ENCODE measurements at places on chromosomes 2 and 18.

DNA sequence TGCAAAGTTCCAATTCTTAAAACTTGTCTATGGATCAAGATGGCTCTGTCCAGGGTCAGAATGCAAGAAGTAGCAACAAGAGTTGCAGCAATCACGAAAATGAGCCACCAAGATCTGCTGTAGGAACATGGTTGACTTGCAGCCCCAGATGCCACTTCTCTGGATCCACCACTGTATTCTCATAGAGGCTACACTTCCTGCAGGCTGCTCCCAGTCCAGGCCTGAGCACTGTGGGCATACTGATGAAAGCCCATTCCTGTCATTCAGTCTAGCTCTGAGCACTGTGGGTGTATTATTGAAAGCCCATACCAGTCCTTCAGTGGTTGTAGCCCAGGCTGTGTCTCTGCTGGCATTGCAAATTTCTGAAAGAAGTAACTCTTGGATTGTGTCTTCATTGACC is 213.9 kb upstream of the AGAP1 start:
- DNase-seq = no peak

- no peak for DNase-seq
Observed at GRCh38 chr2:42214669-42215068, 45.5 kb downstream of the EML4 start.

- no peak for DNase-seq
Observed at GRCh38 chr2:201174687-201175086, 8.3 kb upstream of the CASP10 start.

DNA sequence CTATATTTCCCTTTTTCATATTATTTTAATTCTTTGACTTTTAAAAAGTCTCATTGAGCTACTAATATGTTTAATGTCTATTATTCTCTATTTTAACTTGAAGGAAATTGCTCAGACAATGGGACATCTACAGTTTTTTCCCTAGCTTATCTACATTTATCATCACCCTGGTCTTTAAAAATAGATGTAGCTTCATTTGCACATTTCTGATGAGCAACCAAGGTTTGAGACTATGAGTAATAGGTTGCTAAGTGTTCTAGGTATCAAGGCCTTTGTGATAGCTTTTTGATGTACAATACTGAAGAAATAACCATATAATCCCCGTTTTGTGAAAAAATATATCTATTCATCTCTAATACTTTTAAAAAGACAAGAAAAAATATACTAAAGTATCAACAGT is 47.0 kb downstream of the STAT4 start:
- DNase-seq = no peak

- no peak for DNase-seq
Observed at GRCh38 chr2:190318931-190319554, 583 bp downstream of the HIBCH start.

GRCh38 chr2:134231301-134231964 is 22.4 kb upstream of the MGAT5 start:
- no peak for DNase-seq

- no peak for DNase-seq
Observed at GRCh38 chr2:25229279-25230197, 61.2 kb upstream of the POMC start.

- DNase-seq = no peak
Observed at GRCh38 chr2:127191331-127192219, 28.5 kb downstream of the CYP27C1 start.

DNA sequence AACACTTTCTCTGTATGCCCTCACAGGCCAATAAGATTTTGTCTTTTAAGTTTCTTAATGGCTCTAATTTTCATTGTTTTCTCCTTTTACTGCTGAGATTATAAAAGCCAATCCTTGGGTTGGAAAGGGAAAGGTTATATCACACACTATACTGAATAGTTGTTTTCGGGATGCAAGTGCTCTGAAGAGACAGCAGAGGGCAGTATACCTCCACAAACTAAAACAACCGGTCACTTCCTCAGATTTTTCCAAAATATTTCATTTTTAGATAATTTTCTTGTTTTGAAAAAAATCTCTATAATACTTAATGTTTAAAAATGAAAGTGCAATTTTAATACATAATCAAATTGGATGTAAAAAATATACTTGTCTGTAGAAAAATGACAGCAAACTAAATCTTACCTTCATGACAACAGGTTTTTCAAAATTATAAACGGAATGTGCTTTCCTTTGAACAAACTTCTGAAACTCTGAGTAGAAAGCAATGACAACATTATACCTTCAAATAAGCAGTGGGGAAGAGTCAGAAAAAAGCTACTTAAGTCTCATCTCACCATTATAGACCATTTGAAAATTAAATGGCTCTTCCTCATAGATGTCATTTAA is 82.7 kb downstream of the ORC4 start:
- no peak for DNase-seq

GRCh38 chr2:219475697-219476651 is 22.7 kb upstream of the GMPPA start:
- DNase-seq = peak; percentile 48

DNA sequence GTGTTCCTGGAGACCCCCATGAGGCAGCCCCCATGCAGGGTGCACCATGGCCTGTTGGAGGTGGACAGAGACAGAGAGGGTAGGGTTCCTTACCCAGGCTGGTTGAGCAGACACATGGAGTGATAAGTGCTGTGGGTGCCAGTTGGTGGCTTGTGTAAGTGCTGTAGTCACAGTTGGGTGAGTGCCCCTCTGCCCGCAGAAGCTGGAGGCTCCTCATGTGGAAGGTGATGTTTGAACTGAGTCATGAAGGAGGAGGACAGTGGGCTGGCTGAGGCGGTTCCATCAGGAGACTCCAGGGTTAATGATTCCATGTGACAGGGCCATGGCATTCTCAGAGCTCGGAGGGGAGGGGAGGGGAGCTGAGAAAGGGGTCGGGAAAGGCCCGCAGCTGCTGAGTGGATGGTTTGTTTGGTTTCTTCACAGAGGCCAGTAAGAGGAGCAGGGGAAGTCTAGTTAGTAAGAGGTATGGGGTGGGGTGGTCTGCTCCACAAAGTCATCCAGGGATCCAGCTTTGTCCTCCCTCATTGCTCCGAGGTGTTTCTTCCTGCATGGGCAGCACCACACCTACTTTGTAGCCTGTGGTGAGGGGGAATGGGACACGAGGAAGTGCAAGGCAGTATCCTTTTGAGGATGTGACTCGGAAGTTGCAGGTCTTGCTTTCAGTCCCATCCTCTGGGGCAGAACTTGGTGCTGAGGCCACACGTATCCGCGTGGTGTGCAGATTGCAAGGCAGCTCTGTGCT is 13.6 kb downstream of the IMPA2 start:
- DNase-seq = no peak

DNA sequence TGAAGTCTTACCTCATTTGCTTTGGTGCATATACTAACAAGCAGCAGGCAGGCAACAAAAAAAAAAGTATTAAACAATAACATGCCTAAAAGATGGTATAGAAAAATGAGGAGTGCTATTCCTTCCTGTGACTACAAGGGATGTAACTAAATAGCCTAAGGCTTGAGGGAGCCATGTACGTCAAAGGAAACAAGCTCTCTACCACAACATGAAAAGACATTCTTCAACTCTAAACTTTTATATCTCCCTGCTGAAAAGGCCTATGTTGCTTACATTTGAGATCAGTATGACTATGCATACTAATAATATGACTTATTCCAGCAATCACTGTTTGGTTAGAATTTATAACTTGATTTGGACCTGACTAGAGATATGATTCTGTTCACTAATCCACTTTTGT is 347.9 kb downstream of the ADCYAP1 start:
- DNase-seq = no peak

GRCh38 chr2:46873604-46874068 is 42.0 kb downstream of the MCFD2 start:
- DNase-seq = no peak

DNA sequence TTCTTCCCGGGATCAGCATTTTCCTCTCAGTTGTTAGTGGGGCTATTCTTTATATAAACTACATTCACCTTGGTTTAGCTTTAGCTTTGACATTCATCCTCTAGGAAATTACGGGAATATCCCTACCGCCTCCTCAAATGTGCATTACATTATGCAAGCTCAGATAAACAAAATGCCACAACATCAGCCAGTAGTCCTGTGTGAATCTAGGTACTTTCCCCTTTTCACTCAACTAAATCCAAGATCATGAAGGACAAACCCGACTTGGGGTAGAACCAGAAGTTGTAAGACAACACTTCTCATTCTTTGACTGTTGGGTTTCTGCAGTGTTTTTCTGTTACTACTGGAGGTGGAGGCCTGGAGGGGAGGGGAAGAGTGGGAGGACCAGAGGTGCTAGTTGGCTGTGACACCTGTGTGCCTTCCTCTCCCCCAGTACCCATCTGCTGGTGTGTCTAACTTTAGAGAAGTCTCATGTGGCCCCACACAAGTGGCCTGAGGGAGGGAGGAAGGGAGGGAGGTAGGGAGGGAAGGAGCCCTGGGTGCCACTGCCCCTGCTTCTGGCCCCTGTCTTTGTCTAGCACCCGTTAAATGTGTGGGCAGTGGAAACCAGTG is 84.8 kb upstream of the BCL2L11 start:
- no peak for DNase-seq

DNA sequence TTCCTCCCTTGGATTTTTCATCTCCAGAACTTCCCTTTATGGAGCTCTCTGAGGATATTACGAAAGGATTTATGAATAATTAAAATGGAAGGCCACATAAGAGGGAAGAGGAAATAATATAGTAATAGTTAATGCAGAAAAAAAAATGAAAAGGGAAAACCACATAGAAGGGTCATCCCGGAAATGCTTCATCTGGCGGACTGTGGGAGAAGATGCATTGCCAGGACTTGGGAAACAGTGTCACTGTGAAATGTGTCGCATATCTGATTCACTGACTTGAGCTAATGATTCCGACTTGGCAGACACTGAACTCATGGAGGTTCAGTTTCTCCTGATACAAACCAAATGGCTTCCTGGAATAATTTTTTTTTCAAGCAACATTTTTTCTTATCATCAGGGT is 129.9 kb upstream of the RMP24 start:
- no peak for DNase-seq

DNA sequence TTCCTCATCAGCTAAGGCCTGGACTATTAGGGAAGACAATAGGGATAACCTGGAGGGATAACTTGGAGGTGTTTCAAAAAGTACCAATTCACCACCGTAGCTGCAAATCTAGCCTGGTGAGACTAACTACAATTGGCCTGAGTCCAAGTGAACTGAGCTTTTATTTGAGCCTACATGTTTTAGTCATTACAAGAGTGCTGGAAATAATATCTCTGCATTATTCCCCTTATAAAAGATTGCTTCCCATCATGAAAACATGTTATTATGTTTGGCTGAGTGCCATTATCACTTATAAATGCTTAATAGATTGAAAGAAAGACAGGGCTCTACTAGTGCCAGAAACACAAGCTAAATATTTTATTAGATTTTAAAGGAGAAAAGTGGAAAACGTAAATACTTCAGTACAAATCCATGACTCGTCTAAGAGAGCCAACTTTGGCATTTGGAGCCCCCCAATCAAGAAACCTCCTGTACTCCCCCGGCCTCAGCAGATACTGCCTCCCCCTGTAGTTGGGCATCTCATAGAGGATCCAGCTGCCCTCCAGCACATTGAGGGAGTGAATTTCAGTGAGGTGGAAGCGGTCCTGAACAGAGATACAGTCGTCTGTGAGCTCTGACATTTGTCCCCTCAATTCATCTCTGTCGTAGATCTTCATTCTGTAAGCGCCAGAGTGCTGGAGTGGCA is 3.6 kb downstream of the CRYGB start:
- DNase-seq = no peak

DNA sequence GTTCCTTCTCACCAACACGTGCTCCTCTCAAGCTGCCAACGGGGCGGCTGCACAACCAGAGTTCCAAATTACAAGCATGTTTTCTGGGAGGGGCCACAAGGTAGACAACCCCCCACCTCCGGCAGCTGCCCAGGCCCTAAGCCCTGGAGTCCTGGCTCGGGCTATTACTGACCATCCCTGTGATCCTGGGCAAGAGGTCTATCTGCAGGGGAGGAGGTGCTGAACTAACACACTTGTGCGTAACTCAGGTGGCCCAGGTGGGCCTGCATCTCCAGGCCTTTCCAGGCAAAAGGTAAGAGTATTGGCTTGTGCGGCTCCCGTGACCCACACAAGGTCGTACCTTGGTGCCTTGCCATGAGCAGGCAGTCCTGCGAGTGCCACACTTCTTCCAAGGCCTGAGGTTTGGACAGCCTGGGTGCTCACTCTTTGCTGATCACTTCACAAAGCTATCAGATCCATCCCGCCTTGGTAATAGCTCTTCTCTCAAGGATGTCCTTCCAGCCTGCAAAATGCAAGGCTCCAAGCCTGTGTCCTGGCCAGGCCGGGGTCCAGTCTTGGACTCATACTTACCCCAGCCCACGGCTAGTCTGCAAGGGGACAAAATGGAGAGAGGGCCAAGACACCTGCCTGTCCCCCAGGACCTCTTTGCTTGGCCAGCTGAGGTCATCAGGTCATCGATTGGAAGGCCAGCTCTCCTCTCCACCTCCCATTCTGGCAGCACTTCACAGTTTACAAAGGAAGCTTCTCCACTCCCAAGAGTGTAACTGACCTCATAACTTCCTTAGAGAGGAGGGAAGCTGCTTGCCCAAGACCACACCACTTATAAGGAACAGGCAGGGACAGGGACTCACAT is 33.9 kb downstream of the ADRA2B start:
- no peak for DNase-seq

GRCh38 chr2:26581991-26582842 is 58.9 kb downstream of the CIB4 start:
- DNase-seq = no peak

- DNase-seq = no peak
Observed at GRCh38 chr18:3790703-3791102, 340.7 kb downstream of the TGIF1 start.

GRCh38 chr2:157470321-157470720 is 26.4 kb upstream of the CYTIP start:
- no peak for DNase-seq

DNA sequence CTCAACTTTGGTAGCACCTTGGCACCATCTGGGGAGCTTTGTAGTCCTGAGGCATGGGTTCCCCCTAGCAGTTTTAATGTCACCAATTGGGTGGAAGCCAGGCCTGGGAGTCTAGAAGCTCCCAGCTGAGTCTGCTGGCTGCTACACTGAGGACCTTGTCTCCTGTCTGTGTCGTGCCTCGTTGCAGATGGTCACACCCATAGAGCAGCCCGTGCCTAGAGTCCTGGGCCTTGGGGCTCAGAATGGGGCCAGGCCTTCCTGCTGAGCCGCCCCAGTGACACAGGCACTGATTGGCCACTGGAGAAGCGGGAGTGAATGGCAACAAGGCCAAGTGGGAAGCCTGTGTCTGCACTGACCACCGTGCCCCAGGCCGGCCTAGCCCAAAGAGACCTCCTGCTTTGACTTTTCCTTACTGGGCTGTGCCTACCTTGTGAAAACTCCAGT is 113.2 kb downstream of the SH3RF3 start:
- DNase-seq = no peak

DNA sequence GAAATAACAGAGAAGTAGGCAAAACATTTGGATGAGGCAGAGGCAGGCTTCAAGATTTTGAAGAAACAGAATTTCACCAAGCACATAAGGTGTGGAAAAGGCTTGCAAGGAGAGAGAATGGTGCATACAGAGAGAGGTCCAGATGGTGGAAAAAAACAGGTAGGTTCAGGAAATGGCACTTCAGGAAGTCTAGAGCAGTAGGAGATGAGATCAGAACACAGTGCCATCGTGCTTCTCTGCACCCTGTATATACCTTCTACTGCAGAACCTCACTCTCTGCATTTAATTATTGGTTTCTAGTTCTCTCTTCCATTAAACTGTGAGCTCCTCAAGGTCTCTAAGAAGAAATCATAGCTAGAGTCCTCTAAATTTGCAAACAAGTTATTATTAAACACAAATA is 2.4 kb downstream of the PAIP2B start:
- DNase-seq = no peak

- DNase-seq = no peak
Observed at GRCh38 chr2:239870276-239870675, 154.9 kb downstream of the NDUFA10 start.

GRCh38 chr2:11009891-11010290 is 98.2 kb downstream of the KCNF1 start:
- DNase-seq = no peak

All from activated T-cell treated with anti-CD3 and anti-CD28 coated beads for 1 hour (primary cell).